HT-29 (cell line): ENCODE measurements at places on chromosomes 13 and 19.
A peak's percentile ranks its signal among the peaks of the same experiment; 100 is the strongest.

- DNase-seq: peak; percentile 98
These were observed 3.1 kb upstream of the PTPRH start for GRCh38 chr19:55212447-55212846.

GRCh38 chr13:44120043-44120442 is 240.3 kb downstream of the LACC1 start:
- no peak for DNase-seq

DNA sequence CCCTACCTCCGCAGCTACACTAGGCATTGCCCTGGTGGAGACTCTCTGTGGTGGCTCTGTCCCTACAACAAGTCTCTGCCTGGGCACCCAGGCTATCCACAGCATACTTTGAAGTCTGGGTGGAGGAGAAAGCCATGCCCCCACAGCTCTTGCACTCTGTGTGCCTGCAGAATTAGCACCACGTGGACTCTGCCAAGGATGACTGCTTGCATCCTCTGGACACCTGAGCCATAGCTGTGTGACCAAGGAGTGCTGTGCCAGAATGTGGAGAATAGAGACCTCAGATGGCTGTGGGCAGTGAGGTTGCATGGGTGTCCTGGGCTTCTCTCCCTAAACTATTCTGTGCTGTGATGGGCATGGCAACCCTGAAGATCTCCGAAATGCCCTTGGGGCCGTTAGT is 21.2 kb upstream of the MCF2L start:
- DNase-seq: no peak

DNA sequence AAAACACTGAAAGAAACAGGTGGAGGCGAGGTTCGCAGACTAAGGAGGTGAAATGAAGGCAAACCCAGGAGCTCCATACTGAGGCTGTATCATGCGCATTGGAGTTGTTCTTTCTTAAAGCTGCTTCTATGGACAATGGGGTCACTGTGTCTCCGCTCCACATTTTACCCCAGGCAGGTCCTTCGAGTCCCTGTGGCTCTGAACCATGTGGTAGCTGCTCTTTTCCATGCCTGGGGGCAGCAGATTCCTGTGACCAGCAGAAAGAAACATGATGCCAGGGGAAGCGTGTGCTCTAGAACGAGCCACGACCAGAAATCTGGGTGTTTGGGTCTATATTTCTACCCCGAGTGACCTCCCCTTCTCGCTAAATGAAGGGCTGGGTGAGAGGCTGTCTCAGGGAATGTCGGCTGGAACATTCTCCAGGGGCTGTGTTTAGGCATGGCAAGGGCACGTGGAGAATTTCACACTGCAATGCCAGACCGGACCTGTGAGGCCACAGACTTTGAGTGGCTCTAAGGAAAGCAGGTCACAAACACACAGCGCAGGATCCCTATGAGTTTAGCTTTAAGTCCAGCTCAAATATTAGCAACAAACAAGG is 95.7 kb upstream of the IRS2 start:
- DNase-seq: no peak

DNA sequence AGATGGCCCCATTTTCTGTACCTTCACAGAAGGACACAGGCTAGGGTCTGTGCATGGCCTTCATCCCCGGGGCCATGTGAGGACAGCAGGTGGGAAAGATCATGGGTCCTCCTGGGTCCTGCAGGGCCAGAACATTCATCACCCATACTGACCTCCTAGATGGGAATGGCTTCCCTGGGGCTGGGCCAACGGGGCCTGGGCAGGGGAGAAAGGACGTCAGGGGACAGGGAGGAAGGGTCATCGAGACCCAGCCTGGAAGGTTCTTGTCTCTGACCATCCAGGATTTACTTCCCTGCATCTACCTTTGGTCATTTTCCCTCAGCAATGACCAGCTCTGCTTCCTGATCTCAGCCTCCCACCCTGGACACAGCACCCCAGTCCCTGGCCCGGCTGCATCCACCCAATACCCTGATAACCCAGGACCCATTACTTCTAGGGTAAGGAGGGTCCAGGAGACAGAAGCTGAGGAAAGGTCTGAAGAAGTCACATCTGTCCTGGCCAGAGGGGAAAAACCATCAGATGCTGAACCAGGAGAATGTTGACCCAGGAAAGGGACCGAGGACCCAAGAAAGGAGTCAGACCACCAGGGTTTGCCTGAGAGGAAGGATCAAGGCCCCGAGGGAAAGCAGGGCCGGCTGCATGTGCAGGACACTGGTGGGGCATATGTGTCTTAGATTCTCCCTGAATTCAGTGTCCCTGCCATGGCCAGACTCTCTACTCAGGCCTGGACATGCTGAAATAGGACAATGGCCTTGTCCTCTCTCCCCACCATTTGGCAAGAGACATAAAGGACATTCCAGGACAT is 7.0 kb upstream of the CEACAM7 start:
- no peak for DNase-seq

- no peak for DNase-seq
These were observed 143.9 kb upstream of the TSC22D1 start for GRCh38 chr13:44719857-44720671.

DNA sequence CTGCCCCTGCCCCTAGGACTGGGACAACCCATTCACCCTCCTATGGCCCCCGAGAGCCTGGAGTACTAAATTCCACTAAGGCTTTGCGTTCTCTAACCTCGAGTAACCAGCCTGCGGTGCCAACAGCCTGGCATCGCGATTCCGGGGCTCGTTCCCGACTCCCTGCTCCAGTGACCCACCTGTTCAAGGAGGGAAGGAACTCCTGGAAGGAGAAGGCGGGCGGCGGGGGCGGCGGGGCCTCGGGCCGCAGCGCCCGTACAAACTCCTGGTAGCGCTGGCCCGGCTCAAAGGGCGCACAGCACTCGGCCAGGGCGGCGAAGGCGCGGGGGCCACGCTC is 6.3 kb downstream of the GMIP start:
- no peak for DNase-seq

- peak; percentile 61 for DNase-seq
These were observed 435.9 kb upstream of the SGCG start for GRCh38 chr13:22744688-22745452.

DNA sequence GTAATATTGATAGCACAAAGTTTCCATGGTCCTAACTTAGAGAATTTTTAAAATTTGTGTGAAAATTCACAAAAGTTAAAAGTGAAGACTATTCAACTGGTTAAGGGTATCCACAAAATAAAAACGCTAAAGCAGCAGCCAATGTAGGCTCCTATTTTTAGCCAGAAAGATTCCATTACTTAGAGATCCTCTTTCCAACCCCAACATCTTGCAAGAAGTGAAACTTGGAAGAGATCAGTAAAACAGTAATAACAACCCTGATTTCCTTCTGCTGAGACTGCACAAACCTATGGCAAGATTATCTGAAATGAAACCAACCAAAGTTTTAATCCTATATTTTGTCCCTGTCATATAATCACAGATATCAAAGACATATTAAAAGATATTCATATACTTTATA is 8.5 kb downstream of the TBC1D4 start:
- DNase-seq: no peak

GRCh38 chr19:54473071-54473891 is at the start of gene CDC42EP5:
TSS of gene CDC42EP5 (minus strand) at chr19:54473296. CDS start at chr19:54465547, 7,749 bp downstream.
- no peak for DNase-seq

GRCh38 chr19:44741258-44741731 is 7.2 kb upstream of the BCL3 start:
- peak; percentile 76 for DNase-seq

GRCh38 chr13:24854311-24854710 is 90.3 kb downstream of the RNF17 start:
- no peak for DNase-seq

DNA sequence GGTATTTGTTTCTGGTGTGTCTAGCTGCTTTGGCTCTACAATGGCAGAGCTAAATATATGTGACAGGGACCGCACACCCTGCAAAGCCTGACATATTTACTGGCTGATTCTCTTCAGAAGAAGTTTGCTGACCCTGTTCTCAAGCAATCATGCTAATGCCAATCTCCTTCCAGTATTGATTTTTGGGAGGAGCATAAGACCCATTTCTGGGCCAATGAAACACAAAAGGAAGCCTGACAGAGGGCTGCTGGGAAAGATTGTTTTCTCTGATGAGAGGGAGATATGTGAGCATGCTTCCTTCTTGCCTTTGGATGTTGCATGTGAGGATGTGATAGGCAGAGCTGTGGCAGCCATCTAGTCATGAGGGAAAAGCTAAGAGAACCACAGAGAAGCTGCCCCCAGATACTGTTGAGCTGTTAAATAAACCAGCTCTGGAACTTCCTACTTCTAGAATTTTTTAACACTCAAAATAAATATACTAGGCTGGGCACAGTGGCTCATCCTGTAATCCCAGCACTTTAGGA is 31.4 kb upstream of the TPTE2 start:
- peak; percentile 15 for DNase-seq

- peak; percentile 28 for DNase-seq
These were observed 48.9 kb upstream of the EPHX3 start for GRCh38 chr19:15280915-15281683.

GRCh38 chr19:43310221-43310620 is 40.9 kb upstream of the PSG9 start:
- no peak for DNase-seq

- DNase-seq: no peak
These were observed 6.4 kb upstream of the ERICH6B start for GRCh38 chr13:45621950-45622349.

GRCh38 chr13:98280176-98280510 is 103.1 kb upstream of the RNF113B start:
- DNase-seq: no peak

GRCh38 chr19:10945264-10945663 is 15.6 kb upstream of the SMARCA4 start:
- no peak for DNase-seq

- peak; percentile 28 for DNase-seq
These were observed 6.1 kb downstream of the SACS start for GRCh38 chr13:23427342-23427843.

GRCh38 chr19:54481326-54481930 is 8.3 kb upstream of the CDC42EP5 start:
- peak; percentile 86 for DNase-seq

DNA sequence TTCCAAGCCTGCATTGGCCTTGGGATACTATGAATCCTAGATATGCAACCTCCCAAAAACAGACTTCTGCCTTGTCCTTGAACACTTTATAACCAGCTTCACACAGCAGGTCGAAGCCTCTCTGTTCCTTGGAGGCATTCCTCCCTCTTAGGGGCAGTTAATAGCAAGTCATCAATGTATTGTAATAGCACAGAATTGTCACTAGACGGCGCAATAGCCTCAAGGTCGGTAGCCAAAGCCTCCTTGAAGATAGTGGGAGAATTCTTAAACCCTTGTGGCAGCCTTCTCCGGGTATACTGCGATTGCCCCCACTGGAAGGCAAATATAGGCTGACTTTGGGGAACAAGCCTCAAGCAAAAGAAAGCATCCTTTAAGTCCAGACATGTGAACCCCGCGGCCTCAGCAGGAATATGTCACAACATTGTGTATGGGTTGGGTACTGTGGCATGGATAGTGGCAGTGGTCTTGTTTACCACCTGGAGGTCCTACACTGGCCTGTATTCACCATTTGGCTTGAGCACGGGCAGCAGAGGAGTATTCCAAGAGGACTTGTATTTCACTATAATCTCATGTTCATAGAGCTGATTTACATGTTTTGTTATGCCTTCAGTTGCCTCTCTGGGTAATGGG is 61.1 kb downstream of the ZNF431 start:
- peak; percentile 19 for DNase-seq

- no peak for DNase-seq
These were observed 125.4 kb upstream of the ZNF507 start for GRCh38 chr19:32219881-32220472.
